Activated naive CD8-positive, alpha-beta T cell treated with anti-CD3 and anti-CD28 coated beads, Interleukin-2, amount 10 ng/mL, durations not matched to agents 7 days and 5 days (primary cell): ENCODE measurements at places on chromosomes 13 and 19. TPM values are rescaled to one million over a fixed set of nuclear protein-coding genes. Genes with fewer than 3 reads are reported as not detected.
A peak's percentile ranks its signal among the peaks of the same experiment; 100 is the strongest.

Gene TMEM221
- not detected for total RNA-seq

Gene TMEM38A
- 1.6 TPM for total RNA-seq

Gene FKRP
- 18.1 TPM for total RNA-seq

Gene ERICH6B
- not detected for total RNA-seq

Gene FBXO27
- total RNA-seq, result not detected

Gene ELF1
- 142 TPM for total RNA-seq

Gene AMER2
- not detected for total RNA-seq

Gene ZNF223
- 2.2 TPM for total RNA-seq

Gene TEX29
- total RNA-seq, result 0.51 TPM

Gene KRI1
- 85.4 TPM for total RNA-seq

DNA sequence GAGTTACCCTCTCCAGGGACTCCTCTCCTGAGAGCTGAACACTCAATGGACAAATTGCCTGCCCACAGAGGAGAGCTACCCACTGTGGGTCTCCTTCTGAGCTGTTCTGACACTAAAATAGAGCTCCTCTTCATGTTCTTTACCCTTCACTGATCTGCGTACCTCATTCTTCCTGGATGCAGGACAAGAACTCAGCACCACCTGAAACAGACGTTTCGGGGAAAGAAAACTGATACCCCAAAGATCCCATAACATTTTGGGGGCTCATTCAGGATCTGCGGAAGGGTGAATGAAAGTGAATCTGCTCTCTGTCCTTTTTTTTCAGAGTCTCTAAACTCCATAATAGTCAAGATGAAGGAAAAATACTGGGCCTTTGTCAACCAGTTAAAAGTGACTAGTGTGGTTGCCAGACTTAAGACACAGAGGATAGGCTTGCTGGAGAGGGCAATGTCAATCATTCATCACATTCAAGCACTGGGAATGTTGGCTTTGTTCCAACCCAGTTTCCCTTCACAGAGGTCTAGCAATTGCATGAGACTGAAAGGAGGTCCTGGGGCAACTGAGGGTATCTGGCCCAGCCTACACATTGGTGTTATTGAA lies 136.7 kb upstream of the SLITRK6 start:
- DNase-seq, result no peak

DNA sequence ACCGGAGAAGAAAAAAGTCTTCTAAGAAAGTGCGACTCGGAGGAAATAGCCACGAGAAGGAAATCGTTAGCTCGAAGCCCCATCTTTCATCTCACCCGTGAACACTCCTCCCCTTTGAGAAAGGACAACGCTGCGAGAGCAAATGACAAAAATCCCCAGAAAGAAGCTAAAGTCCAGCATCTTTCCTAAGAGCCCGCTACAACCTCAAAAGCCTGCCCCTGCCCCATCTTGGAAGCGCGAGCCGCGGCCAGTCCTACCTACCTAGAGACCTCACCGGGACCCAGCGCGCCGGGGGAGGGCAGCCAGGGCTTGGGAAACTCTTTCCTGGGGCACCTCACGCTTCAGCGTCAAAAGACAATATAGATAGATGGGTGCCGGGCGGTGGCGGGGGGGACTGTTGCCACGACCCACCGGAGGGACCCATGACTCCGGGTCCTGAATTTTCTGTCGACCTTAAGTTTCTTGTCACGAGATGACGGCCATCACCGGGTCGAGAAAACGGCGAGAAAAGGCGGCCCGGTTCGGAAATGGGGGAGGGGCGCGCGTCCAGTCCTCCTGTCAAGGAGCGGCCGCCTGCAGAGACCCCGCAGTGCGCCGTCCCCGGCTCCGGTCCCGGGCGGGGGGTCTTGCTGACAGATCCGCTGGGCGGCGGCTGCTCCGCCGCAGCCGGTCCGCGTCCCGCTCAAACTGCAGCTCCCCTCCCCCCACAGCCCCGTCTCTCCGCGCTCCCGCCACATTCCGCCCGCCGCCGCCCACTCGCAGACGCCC lies 65.9 kb downstream of the KCNRG start:
- DNase-seq, result peak; percentile 73

DNA sequence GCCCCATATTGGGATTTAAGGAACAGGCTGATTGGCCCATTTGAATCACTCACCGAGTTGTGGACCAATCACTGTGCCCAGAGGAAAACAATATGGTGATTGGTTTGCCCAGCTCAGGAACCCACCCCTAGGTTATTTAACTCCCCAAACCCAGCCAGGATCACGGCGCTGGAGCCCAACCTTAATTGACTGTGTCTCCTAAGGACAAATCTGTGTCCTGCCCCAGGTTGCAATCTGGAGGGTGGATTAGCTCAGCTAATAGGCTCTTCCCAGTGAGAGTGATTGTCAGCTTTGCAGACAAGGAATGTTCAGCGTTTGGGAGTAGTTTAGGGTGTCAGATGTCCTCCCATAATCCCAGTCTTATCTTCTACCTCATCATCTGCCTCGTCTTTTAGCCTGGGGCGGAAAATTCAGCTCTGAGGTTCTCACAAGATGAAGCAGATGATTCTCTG lies 3.5 kb upstream of the ZNF358 start:
- no peak for DNase-seq

DNA sequence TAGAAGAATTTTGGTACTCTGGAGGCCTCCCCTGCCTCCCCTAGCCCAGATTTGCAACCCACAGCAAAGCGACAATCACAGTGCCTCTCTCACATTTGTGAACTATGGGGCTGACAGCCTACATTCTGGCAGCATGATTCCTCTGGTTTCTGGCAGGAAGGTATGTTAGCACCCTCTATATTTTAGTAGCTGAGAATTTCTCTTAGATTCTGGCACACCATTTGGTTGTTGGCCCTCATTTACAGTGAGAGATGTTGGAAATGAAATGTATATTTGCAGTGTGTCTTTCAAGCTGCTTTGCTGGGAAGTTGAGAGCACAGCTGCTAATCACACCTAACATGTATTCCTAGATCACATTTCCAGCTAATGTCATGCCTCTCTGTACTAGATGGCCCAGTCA lies 735.0 kb downstream of the FGF9 start:
- no peak for DNase-seq

GRCh38 chr13:104414771-104415170 lies 1348.6 kb upstream of the SLC10A2 start:
- DNase-seq, result no peak

- no peak for DNase-seq
These were observed 85.2 kb upstream of the USP29 start for GRCh38 chr19:57034544-57034943.

DNA sequence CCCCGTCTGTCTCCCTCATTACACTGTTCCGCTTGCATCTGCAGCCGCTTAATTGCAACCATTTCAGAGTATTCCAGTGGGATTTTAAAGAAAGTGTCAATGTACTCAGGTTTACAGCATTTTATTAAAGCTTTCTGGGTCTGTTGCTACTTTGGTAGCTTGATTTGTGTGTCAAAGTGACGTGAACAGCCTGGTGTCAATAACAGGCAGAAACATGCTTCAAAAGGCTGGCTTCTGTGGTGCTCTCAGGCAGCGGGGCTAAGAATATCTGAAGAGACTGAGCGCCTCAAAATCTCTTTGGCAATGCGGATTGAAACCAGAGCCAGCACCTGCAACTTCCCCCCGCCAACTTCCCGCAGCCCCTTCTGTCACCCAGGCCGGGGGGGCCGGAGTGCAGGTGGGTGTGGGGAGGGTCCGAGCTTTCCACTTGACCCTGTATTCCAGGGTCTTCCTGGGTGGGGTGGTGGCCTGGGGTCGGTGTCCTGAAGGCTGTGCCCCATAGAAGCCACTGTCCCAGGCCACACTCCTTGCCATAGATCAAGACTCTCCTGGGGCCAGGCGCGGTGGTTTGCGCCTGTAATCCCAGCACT lies 81.2 kb downstream of the KDM4B start:
- DNase-seq, result no peak

- no peak for DNase-seq
These were observed 49.3 kb downstream of the UBL3 start for GRCh38 chr13:29801102-29801501.

GRCh38 chr13:20779405-20779804 lies 5.6 kb upstream of the EEF1AKMT1 start:
- no peak for DNase-seq

- DNase-seq, result no peak
These were observed 65.5 kb downstream of the USP12 start for GRCh38 chr13:27106144-27106543.

DNA sequence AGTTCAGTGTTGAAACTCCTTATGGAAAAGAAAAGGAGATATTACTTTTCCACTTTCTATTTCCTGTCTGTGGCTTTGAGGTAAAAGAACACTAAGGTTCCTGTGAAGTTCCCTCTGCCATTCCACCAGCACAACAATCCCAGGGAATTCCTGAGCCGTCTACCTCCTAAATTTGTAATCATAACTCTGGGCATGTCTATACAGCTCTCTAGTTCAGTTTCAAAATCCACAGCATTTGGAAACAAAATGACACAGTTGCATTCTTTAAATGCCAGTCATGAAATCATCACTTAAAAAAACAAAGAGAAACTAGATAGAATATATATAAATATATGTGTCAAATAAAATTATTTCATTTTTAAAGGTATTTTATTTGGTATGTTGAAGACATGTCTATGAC lies 9.0 kb upstream of the THSD1 start:
- no peak for DNase-seq

GRCh38 chr13:66765559-66765958 lies 464.6 kb downstream of the PCDH9 start:
- DNase-seq, result no peak

GRCh38 chr13:33289966-33290365 lies 4.4 kb upstream of the STARD13 start:
- no peak for DNase-seq

- no peak for DNase-seq
These were observed 77.9 kb downstream of the ZNF536 start for GRCh38 chr19:30450100-30450499.

- no peak for DNase-seq
These were observed 9.9 kb downstream of the ZNF665 start for GRCh38 chr19:53183146-53183764.

DNA sequence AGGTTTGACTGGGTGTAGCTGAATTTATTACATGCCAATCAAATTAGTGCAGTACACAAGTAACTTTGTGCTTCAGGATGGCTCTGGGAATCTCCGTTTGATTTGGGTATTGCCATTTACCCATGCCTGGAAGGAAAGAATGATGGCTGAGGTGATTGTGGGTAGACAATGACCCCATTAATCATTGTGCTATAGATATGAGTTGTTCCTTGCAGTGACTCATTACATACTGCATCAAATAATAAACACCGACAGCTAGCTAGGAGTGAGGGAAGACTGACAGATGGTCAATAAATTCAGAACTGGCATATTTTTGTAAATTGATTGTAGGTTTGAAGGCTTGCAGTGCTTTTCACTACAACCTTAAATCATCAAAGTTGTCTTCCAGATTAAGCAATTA lies 1069.5 kb downstream of the DIAPH3 start:
- no peak for DNase-seq

DNA sequence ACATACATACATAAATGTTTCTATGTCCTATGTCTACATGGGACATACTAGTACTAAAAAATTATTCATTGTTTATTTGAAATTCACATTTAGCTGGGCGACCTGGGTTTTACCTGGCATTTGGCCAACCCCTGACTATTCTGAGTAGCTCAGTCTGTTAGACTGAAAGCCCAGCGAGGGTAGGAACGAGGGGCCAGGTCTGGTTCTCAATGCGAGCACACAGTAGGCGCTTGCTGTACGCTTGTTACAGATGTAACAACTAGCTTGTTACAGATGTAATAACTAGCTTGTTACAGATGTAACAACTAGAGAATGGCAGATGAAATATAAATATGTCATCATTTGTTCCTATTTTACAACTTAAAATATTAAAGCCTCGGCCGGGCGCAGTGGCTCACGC lies 920 bp upstream of the ANO8 start:
- no peak for DNase-seq

GRCh38 chr19:14000691-14001375 lies 5.3 kb downstream of the RFX1 start:
- DNase-seq, result no peak

GRCh38 chr13:48891586-48891985 lies 84.1 kb upstream of the FNDC3A start:
- DNase-seq, result no peak

GRCh38 chr13:80668452-80668851 lies 327.5 kb upstream of the SPRY2 start:
- DNase-seq, result no peak

- peak; percentile 65 for DNase-seq
These were observed 24.2 kb downstream of the PPP1R37 start for GRCh38 chr19:45117167-45117594.

DNA sequence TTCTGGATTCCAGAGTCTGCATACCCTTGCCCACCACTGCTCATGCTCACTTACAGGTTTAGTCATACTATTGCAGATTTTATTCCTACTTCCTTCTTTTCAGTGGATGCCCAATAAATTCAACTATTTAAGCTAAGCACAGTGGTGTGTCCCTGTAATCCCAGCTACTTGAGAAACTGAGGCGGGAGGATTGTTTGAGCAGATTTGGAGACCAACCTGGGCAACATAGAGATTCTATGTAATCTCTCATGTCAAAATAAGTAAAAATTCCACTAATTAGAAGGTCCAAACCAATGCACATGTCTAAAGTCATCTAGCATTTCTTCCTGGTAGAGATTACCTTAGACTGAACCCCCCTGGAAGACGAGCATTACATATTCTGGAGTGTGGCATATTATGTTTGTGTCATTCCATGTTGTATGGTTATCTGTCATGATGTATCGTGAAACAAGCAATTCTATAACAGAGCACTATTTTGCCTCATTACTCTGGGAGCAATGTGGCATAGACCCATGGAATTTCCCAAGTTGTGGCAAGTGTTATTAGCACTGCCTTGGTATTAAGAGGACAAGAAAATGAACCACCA lies 8.3 kb downstream of the HMGB1 start:
- DNase-seq, result no peak

GRCh38 chr19:38303517-38304351 lies at the start of gene C19orf33:
C19orf33 (plus strand) TSS chr19:38304251; CDS start chr19:38304262, 11 bp downstream.
- DNase-seq, result no peak

DNA sequence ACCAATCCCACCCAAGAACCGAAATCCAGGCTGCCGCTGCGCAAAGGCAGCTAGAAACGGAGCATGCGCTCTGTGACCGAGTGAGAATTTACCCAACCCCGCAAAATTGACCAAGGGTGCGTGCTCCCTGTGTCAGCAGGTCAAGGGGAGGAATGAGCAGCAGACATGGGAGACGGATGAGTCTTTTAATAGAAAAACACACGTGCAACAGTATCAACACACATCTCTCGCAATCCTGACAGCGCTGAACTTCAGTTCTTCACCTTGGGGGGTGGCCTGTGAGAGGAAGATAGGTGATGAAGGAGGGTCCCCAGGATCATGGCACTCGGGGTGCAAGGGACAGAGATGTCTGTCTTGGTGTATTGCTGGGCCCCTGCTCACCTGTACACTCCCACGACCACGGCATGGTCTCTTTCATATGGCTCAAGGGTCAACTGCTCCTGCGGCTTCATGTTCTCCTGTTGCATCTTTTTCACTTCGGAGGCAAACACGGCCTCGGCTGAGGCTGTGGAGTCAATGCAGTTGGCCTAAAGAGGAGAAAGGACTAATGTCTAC lies 402 bp upstream of the DYRK1B start:
- no peak for DNase-seq
